ENCODE measurements at places on chromosomes 6 and 20.

DNA sequence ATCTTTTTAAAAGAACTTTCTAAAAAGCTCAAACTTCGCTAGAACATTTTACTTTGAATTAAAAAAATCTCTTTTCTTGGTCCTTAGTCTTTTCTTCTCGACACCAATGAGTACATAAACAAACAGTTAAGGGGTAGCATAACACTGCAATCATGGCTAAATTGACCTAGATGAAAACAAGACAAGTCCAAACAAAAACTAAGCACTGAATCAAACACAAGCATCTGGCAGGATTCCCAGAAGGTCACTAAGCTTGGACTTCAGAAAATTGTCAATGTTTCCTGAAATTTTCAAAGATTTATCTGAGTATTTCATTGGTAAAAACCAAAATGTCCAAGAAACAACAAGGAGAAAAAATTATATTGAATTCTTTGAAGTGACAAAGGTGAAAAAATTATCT lies 5.0 kb downstream of the COL21A1 start:
- no peak for DNase-seq

GRCh38 chr6:93972791-93973190 lies 553.4 kb upstream of the EPHA7 start:
- no peak for DNase-seq

GRCh38 chr6:85496009-85496579 lies 46.2 kb downstream of the NT5E start:
- DNase-seq = no peak

- no peak for DNase-seq
These were observed 53.9 kb upstream of the AIG1 start for GRCh38 chr6:143006787-143007186.

GRCh38 chr6:159122453-159122852 lies 46.7 kb upstream of the FNDC1 start:
- DNase-seq = no peak

- DNase-seq = no peak
These were observed 38.5 kb downstream of the SOD2 start for GRCh38 chr6:159654483-159655098.

DNA sequence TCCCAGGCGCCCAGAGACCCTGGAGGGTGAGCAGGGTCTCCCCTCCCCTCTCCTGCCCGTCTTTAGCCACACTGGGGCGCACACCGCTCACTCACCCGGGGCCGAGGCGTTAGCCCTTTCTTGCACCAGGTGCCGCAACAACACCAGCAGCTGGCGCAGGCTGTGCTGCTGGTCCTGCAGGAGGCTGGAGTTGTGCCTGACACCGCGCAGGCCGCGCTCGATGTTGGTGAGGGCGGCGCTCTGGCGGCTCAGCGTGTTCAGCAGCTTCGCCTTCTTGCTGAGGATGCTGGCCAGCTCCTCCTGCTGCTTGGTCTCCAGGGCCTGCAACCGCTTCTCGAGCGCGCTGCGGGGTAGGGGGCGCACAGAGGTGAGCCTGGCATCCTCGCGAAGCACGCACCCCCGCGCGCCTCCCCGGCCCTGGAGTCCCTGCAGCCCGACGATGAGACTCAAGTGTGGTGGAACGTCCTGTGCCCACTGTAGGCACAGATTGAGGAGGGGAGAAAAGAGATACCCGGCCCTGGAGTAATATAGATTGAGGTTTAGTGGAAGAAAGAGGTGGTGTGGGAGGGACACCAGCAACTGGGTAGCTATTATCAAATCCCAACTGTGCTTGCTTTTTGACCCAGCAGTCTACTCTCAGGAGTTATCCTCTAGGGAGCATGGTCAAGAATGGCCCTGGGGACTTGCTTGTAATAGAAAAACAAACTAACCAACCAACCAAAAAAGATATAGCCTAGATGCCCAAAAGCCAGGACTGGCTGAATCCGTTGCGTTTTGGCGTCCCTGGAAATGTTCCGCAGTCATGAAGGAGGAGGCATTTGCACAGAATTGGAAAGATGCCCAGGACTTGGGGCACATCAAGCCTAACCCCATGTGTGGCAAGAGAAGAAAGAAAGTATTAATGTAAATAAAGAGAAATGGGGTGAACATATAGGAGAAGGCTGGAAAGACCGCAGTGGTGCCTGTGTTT lies 30.9 kb downstream of the ANGPT4 start:
- no peak for DNase-seq

DNA sequence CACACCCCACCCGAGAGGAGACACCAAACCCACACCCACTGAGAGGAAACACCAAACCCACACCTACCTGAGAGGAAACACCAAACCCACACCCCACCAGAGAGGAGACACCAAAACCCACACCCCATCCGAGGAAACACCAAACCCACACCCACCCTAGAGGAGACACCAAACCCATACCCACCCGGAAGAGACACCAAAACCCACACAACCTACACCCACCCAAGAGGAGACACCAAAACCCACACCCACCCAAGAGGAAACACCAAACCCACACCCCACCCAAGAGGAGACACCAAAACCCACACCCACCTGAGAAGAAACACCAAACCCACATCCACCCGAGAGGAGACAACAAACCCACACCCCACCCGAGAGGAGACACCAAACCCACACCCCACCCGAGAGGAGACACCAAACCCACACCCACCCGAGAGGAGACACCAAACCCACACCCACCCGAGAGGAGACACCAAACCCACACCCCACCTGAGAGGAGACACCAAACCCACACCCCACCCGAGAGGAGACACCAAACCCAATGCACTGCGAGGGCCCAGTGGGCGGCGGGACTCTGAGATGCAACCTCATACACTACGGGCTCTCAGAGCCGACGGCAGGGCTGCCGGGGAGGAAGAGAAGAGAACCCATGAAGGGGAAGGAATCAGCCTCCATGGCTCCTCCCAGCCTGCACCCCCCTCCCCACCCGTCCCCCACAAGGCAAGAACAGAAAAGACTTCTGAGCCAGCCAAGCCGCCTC lies 83.3 kb downstream of the TAF4 start:
- DNase-seq = no peak

GRCh38 chr6:122491919-122492555 lies 20.4 kb upstream of the SERINC1 start:
- peak; percentile 51 for DNase-seq

GRCh38 chr6:134936476-134936875 lies 13.4 kb downstream of the ALDH8A1 start:
- DNase-seq = no peak

DNA sequence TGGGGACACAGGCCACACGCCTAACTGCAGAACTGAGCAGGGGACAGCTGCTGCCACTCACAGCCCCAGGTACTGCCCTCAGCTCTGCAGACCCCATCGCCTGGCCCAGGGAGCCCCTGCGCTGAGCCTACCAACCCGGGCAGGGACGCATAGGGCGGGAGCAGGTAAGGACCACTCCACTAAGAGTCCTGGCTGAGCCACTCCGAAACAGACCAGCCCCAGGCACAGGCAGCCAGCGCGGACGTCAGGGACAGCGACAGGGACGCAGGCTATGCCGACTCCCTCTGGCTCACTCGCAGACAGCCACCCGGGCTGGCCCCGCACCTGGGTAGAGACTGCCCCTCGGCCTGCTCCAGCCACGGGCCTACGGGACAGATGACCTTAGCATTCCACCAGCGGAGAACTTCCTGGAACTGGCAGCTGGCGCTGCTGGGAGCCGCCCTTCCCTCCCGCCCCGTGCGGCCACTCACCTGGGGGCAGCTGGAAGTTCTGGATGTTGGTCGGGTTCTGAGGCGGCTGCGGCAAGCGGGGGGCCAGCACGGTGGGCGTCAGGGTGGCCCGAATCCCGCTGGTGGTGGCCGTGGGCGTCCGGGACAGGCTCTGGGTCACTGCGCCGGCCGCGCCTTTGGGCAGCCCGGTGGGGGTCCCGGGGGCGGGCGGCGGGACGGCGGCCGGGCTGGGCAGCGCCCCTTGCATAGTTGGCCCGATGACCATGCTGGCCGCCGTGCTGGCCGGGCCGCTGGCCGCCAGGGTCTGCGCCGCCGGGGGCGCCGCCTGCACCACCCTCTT lies 1.5 kb downstream of the TAF4 start:
- no peak for DNase-seq

DNA sequence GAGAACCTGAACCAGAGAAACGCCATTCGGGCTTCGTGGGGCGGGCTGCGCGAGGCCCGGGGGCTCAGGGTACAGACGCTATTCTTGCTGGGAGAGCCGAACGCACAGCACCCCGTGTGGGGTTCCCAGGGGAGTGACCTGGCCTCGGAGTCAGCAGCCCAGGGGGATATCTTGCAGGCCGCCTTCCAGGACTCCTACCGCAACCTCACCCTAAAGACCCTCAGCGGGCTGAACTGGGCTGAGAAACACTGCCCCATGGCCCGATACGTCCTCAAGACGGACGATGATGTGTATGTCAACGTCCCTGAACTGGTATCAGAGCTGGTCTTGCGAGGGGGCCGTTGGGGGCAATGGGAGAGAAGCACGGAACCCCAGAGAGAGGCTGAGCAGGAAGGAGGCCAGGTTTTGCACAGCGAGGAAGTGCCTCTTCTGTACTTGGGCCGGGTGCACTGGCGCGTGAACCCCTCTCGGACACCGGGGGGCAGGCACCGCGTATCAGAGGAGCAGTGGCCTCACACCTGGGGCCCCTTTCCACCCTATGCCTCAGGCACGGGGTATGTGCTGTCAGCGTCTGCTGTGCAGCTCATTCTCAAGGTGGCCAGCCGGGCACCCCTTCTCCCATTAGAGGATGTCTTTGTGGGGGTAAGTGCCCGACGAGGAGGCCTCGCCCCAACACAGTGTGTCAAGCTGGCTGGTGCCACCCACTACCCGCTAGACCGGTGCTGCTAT lies 904 bp downstream of the B3GALT4 start:
- peak; percentile 51 for DNase-seq

GRCh38 chr20:43040427-43040826 lies 149.3 kb downstream of the PTPRT start:
- DNase-seq = no peak

GRCh38 chr20:44411020-44411756 lies 55.7 kb downstream of the HNF4A start:
- no peak for DNase-seq

DNA sequence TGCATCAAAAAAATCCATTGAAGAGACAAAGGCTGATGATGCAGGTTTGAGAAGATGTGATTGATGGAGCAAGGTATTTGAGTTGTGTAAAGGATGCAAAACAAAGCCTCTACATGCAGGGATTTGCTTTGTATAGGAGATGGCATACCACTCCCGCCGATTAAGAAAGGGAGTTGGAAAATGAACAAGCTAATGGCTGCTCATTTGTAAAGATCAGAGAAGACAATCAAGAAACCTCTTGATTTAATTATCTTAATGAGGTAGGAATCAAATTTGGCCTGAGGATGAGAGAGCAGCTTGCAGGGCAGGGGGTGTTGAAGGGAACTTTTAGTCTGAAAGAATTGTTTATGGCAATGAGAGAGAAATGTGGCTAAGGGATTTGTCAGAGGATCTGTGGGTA lies 448.2 kb upstream of the ADGRB3 start:
- DNase-seq = no peak

DNA sequence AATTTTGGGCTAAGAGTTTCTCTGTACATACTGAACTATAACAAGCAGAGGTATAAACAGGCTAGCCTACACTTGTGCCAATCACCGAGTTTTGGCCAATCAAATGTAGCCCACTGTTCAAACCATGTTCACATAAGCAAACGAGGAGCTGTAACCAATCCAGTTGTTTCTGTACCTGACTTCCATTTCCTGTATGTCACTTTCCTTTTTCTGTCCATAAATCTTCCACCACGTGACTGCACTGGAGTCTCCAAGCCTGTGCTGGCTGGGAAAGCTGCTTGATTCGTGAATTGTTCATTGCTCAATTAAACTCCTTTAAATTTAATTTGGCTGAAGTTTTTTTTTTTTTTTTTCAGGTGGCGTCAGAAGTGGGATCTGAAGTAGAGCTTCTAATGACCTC lies 332.9 kb downstream of the RNF144B start:
- no peak for DNase-seq

- DNase-seq = no peak
These were observed 5.0 kb downstream of the HLA-A start for GRCh38 chr6:29947077-29947980.

- no peak for DNase-seq
These were observed 45.6 kb upstream of the BEND6 start for GRCh38 chr6:56909115-56909907.

DNA sequence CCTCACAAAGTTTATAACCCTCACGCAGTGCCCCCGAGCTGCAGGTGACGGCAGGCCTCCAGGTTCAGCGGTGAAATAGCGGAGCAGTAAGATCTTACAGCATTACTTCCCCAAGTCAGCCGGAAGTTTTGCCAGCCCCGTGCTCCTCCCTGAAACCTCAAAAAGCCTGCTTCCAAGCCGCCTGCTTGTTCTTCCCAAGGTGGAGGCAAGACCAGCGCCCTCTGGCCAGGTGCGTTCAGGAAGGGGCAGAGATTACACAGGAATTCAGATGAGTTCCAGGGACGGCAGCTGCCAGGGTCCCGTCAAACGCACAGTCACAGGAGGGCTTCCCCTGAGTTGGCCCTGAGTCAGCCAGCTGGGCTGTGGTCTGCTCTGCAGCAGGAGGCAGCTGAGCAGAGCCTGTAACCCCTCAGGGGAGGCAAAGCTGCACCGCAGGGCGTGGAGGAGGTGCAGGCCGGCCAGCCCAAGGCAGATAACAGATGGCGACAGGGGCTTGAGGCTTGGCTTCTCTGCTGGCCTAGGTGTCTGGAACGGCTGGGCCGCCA lies 124.1 kb upstream of the RPS6KA2 start:
- DNase-seq = no peak

DNA sequence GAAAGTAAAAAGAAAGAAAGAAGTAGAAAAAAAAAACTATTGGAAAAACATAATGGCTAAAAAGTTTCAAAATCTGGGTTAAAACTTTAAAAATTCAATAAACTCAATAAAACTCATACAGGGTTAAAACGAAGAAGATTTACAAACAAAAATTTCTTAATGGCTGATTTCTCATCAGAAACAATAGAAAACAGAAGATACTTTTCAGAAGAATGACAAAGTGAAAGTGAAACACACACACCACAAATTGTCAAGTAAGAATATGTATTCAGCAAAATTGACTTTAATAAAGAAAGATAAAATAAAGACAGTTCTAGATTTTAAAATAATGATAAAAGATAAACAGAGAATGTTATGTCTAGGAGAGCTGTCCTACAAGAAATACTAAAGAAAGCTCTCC lies 618.9 kb upstream of the GJE1 start:
- DNase-seq = no peak

DNA sequence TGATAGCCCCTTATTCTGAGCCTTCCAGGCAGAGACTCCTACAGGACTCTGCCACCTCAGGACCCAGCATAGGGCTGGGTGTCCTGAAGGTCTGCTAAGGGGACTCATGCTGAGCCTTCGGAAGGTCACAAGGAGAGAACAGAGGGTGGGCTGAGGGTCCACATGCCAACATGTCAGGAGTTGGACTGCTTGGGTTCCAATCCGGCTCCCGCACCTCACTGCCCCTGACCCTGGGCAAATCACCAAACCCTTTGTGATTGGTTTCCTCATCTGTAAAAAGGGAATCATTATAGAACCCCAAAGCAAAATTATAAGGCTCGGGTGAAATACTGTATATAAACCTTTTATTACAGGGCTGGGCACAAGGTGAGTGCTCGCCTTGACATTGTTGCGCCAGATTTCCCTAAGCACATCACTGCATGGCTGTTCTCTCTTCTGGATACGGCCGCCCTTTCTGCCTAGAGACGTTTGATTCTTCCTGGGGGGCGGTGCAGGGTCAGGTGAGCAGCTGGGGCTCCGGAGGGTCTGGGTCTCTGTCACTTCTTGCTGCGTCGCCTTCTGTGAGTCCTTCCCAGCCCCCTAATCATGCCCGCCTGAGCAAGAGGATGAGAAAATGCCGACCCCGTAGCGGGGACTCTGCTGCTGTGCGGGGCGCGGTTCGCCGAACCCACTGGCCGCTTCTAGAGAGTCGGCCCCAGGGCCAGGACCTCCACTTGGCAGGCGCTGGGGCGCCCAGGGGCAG lies 90.5 kb upstream of the EPB41L1 start:
- DNase-seq = no peak

GRCh38 chr6:26260110-26260637 lies 104.8 kb upstream of the BTN3A2 start:
- DNase-seq = no peak

Measured in stimulated activated naive CD8-positive, alpha-beta T cell treated with anti-CD3 and anti-CD28 coated beads, Interleukin-15, amount 100 ng/mL, for 72 hours (primary cell).